ENCODE measurements at places on chromosomes 3 and 15.

- peak; percentile 37 for DNase-seq
Measured at GRCh38 chr3:64224826-64225610, at the start of gene PRICKLE2. Gene PRICKLE2, minus strand, starts transcription at chr3:64225466. Its CDS starts 26,539 bp downstream, at chr3:64198927.

- DNase-seq, result peak; percentile 98
Measured at GRCh38 chr3:129226374-129226773, 23.0 kb upstream of the COPG1 start.

DNA sequence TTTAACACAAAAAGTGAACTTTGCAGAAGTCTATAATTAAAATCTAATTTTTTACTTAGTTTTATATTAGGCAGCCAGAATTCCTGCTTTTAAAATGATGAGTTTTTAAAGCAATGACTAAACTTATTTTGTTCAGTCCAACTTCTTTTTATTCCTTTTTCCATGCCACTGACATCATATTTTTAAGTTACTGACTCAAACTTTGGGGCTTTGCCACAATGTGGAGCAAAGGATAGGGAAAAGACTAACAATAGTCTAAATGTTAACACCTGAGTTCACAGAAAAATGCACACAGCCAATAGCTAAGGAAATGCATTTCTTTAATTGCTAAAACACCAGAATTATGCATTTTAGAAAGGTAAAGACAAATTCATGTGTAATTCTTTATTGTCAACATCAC lies 647.6 kb upstream of the DPPA4 start:
- no peak for DNase-seq

GRCh38 chr3:162077108-162077507 lies 580.5 kb downstream of the OTOL1 start:
- DNase-seq, result no peak

GRCh38 chr15:58419803-58420524 lies 11.8 kb upstream of the LIPC start:
- DNase-seq, result no peak

Data from gastrocnemius medialis (tissue), 4 donors.